NCI-H524 treated with DMSO at 0.1 percent for 48 hours (cell line): ENCODE measurements at places on chromosomes 1 and 21.
A peak's percentile ranks its signal among the peaks of the same experiment; 100 is the strongest.

DNA sequence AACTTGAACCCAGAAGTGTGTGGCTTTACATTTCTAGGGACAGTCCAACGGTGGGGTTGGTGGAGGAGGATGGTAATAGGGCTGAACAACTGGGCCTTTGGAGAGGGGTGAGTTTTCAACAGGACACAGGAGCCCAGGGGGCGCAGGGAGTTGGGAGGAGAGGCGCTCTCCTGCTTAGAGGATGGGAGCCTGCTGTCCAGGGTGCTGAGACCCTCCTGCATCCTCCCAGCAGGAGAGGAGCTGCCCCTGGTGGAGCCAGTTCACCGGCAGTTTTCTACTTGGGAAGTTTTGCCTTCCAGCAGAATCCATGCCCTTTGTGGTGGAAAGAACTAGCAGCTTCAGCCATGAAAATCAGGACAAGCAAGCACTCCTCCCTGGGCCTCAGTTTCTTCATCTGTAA, 8.6 kb downstream of the KCNC4 start:
- no peak for DNase-seq

GRCh38 chr1:184028854-184029623, 8.5 kb downstream of the COLGALT2 start:
- no peak for DNase-seq

DNA sequence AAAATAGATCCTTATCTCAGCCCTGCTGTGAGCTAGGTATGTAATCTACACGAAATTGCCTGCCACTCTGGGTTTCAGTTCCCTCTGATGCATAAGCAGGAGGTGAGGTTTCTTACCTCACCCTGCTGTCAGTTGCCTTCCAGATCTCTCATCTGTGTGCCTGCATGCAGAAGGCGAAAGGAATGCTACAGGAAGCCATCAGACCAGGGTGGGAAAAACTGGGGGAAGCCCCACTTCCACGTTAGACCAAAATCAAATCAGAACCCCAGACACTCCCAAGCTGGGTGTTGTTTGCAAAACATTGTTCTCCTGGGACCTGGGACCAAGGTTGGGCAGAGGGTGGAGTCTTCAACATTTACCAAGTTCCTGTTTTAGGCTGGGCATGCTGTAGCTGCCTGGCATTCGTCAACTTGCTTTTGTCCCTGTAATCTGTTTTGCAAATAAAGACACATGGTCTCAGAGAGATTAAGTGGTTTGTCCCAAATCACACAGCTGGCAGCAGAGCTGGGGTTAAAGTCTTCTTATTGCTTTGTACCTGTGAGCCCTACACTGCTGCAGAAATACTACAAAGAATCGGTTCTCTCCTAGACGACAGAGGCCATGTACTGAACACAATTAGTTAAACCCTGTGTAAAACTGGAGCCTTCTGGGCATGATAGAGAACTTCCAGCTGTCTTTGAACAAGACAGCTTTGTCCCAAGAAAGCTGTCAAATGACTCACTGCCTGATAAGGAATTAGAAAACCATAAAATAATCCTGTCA, 389.7 kb upstream of the RUNX1 start:
- DNase-seq: peak; percentile 65

DNA sequence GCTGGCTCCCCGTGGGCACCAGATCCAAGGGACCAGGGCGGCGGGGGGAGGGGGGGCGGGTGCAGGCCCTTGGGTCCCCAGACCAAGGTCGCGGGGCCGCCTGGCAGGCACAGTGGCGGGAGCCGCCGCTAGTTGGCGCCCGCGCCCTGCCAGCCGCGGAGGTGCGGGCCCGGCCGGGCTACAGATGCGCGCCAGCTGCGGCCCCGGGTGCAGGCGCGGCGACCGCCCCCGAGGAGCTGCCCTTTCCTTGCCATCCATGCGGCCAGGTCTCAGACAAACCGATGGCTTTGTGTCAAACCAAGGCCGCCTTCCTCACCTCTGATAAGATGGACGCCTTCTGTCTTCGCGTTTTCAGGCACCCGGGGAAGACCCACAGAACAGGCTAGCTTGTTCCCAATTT, 2.2 kb upstream of the RUNX3 start:
- no peak for DNase-seq

- no peak for DNase-seq
These were observed 32.1 kb downstream of the IL12RB2 start for GRCh38 chr1:67339623-67340343.

DNA sequence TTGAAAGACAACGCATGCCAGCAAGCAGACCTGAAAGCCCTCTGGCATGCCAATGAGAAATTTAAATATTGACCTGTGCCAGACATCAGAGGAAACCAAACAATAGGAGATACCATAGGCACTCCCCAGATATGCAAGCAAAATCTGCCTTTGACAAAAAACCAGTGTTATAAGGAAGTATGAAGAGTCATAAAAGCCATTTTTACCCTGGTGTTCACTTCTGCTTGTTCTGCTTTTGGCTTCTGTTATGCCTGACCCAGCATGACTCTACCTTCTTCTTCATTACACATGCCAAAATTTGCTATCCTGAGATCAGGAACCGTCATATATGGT, 26.4 kb downstream of the NPHS2 start:
- DNase-seq: no peak

GRCh38 chr1:199931666-199932377, 95.7 kb upstream of the NR5A2 start:
- DNase-seq: no peak

DNA sequence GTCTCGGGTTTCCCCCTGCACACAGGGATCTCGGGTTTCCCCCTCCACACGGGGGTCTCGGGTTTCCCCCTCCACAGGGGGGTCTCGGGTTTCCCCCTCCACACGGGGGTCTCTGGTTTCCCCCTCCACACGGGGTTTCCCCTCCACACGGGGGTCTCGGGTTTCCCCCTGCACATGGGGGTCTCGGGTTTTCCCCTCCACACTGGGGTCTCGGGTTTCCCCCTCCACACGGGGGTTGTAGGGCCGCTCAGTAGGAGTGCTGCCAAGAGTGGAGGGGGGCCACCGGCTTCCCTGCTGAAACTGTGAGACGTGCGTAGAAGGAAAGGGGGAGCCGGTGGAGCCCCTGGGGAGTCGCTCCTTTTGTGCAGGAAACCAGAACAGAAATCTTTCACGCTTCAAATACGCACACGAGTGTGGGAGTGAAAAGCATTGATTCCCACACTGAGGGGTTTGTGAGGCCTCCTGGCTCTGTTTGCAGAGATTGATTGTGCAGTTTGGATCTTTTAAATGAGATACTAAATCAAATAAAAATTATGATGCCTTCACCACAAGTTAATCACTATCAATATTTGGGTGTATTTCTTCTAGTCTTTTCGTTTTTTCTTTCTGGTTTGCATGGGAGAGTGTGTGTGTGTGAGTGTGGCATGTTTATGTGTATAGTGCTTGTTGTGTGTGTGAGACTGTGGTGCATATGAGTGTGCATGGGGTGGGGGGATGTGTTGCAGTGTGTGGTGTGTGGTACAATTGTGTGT, 54.3 kb upstream of the TRAPPC10 start:
- DNase-seq: no peak

DNA sequence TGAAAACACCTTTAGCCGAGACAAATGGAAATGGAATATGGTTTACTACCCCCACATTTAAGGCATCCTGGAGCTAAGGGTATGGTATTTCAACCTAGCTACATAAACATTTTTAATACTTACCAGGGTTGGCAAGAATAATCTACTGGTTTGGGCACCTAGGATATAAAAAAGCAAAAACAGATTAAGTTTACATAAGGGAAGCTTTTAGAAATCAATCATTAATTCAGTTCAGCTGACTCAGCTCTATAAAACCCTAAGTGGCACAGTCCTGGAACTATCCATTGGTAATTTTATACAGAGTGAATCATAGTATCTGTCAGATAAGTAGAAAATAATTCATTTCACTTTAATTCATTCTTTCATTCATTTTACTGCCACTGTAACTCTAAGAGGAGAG, 355.2 kb downstream of the VAV3 start:
- DNase-seq: no peak

- DNase-seq: no peak
These were observed 840 bp upstream of the HEATR1 start for GRCh38 chr1:236604905-236605806.

GRCh38 chr1:109503935-109504334, 5.6 kb downstream of the AMIGO1 start:
- no peak for DNase-seq

GRCh38 chr1:206779638-206780037, 7.3 kb upstream of the IL10 start:
- DNase-seq: no peak

DNA sequence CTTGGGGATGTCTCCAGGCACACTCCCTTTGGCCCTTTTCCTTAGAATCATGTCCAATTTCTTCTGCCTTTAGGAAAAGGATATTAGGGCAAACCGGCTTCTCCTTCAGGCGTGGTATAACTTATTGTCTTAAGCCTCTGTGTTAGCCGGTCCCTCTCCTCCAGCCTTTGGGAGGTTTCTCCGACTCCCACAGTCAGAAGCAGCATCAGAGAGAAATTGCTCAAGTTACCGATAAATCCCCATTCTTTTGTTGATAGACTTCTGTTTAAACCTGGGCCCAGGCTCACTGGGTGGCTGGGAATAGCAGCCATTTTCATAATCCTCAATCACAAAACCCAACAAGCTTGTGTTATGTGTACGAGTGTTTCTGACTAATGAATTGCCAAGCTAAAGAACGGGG, 85.4 kb upstream of the KAZN start:
- no peak for DNase-seq
